RPMI7951 (cell line): ENCODE measurements at places on chromosomes 6 and 20.

GRCh38 chr6:134529921-134530320 is 212.0 kb upstream of the SGK1 start:
- peak; percentile 69 for DNase-seq

DNA sequence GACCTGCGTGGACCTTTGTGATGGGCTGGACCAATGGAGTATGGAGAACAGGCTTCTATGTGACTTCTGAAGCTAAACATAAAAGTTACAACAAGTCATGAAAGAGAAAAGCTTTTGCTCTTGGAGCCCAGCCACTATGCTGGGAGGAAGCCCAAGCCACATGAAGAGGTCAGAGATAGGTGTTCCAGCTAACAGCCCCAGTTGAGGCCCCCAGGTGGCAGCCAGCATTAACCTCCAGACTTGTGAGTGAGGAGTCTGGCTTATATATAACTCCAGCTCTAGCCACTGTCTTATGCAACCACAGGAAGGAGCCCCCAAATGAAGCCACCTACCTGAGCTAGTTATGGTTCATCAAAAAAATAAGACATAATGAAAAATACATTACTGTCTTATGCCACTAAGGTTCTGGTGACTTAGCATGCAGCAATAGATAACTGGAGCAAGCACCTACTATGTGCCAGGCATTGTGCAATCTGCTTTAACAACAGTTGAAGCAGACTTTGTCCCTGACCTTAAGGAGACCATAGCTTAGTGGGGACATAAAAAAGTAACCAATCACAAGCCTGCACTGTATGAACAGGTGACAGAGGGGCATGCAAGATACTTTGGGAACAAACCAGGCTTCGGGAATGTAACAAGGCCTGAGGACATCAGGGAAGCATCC is 599.6 kb downstream of the PTPRT start:
- no peak for DNase-seq

DNA sequence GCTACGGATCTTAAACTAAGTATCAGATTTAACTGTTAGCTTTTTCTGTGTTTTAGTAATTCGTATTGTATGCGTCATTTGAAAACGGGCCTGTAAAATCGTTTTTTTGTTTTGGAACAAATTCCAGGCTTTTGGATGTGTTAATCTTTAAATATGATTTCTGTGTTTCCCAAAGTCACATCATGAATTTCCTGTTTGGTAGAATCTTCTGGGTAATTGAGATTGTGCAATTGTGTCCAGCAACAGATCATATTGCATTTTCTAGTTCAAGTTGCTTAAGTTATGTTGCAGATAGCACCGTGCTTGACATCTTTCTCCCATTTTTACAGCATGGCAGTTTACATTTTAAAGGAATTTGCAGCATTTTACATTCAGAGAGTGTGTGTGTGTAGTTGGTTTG is 1.9 kb downstream of the MAPK14 start:
- peak; percentile 51 for DNase-seq

DNA sequence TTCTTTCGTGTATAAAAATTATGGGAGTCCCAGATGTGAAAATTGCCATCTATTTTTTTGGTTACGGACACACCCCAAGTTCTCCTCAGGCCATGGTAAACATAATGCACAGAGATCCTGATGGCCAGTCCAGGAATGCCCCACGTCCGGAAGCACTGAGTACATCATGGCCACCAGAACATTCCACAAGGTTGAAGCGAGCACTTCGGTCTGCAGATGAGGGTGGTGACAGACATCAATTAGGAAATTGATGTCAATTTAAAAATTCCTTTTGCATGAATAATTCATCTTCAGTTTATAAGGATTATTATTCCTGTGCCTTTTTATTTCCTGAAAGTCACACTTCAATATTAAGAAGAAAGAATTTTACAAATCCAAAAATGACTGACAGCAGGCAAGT is 13.2 kb upstream of the EXOC2 start:
- DNase-seq, result peak; percentile 50

DNA sequence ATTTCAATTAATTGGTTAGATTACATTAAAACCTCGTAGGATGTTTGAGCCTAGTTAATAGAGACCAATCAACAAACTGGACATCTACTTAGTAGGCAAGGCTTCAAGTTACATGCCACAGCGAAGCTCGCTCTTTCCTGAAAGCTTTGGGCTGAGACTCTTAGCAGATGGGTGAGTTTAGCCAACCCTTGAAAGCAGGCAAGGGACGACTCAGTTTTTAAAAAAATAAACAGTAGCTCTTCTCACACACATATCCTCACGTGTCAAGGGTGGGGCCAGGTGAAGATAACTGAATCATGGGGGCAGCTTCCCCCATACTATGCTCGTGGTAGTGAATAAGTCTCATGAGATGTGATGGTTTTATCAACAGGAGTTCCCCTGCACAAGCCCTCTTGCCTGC is 775 bp downstream of the MTFR2 start:
- DNase-seq, result peak; percentile 19

DNA sequence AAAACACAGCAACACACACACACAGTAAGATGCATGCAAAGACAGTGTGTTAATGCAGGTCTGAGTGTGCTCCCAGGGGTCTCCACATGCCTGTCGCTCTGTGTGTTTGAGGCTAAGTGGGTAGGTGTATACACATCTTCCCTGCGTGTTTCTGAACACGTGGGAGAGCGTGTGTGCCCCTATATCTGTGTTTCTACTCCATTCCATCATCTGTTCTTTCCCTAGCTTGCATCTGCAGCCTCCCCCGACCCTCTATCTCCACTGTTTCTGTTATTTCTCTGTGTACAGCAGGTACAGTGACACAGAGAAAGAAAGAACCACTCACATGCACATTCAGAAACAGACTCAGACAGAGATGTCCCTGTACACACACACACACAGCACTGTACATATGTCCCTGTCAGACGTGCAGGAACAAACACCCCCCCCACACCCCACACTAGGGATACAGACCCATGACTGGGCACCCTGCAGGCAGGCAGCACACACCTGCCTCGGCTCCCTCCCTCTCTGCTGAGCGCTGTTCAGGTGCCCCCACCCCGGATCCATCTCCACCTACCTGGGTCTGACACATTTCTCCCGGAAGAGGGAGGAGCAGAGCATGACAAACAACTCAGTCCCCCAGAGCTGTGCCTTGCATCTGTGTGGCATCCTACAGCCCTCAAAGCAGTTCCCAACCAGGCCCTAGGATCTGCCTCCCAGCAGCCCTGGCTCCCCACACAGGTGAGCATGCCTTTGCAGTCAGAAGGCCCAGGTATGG is 27.6 kb downstream of the KCNK15 start:
- DNase-seq, result no peak

GRCh38 chr6:152566103-152566875 is 70.9 kb downstream of the SYNE1 start:
- DNase-seq, result no peak

DNA sequence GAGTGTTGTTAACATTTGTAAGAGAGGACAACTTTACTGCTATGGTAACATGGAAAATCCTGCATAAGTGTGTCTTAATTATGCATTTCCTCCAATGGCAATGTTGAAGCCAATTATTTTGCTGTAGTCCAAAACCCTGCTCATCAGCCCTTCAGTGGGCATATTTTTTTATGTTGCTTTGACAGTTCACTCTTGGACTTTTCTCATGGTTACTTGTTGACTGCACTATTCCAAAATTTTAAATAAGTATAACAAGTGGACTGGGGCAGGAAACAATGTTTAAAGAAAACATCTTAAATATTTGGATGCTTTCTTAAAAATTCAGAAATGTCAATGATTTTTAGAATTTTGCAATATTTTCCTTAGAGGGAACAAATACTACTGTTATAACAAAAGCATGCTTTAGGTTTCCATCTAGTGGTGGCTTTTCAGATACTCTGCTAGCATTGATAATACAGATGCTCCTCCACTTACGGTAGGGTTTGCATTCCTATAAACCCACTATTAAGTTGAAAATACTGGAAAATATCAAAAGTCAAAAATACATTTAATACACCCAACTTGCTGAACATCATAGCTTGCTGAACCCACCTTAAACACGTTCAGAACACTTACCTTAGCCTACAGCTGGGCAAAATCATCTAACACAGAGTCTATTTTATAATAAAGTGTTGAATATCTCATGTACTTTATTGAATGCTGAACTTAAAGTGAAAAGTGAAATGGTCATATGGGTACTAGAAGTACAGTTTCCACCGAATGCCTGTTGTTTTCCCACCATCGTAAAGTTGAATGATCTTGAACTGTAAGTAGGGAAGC is 86.4 kb downstream of the ADGRG6 start:
- DNase-seq, result peak; percentile 49

DNA sequence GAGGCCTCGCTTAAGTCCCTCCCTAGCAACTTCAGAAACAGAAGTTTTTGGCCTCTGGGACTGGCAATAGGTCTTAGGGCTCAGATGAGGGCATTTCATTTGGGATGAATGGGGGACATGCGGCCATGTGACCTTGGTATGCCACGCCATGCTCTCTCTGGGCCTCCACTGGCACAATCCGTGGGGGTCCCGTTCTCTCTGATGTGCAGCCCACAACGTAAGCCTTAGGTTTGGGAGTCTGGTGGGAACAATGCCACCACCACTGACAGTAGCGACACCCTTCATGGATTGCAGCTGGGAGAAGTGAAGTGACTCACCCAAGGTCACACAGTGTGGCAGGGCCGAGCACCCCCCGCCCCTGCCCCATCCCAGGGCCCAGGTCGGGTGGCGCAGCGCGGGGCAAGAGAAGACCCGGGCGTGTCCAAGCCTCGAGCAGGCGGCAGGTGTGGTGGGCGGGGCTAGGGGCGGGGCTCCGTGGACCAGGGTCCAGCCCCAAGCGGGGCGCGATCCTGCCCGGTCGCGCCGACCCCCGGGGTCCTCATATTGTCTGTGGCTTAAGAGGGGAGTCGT is 864 bp upstream of the CEBPB start:
- DNase-seq, result no peak

DNA sequence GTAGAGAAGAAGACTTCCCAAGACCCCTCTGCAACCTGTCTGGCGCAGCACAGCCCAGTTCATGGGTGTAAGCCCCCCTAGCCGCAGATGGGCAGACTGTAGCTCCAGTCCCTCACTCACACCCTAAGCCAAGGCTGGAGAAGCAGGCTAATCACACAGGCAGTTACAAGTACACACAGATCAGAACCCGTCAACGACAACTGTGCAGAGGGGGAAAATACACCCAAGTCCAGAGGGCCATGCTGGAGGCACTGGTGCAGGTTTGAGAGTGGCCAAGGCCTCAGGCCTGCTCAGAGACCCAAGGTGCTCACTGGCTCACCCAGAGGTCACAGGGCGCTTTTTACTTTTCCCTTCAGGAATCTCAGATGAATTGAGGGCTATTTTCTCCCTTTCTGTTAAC is 106.1 kb downstream of the NOL4L start:
- no peak for DNase-seq

DNA sequence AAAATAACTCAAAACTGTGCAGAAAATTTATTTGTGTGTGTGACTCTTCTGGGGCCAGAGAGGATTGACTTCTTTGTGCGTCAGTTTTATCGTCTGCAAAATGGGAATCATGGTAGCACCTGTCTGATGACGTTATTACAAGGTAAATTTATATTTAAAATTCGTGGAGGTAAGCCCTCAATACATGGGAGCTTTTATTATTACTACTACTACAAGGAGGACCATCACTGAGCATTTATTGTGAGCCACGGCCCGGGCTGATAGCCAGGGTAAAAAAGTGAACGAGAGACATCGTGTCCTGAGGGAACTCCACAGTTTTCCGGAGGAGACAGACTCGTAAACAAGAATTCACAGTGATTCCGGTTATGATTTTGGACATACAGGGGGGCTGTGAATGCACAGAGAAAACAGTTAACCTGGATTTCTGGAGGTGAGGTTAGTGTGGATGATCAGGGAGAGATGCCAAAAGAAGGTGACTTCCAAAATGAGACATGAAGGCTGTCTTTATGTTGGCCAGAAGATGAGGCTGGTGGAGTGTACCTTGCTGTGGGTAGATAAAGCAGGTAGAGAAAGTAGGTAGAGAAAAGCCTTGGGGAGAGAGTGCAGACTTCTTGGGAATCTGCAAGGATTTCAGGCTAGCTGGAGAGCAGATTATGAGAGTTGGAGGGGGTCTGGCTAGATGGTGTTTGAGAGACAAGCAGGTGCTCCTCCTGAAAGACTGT is 10.6 kb upstream of the SERINC3 start:
- no peak for DNase-seq

- no peak for DNase-seq
Measured at GRCh38 chr20:13355411-13355810, 134.3 kb downstream of the ISM1 start.

- no peak for DNase-seq
Measured at GRCh38 chr6:34237316-34237721, 646 bp downstream of the HMGA1 start.

DNA sequence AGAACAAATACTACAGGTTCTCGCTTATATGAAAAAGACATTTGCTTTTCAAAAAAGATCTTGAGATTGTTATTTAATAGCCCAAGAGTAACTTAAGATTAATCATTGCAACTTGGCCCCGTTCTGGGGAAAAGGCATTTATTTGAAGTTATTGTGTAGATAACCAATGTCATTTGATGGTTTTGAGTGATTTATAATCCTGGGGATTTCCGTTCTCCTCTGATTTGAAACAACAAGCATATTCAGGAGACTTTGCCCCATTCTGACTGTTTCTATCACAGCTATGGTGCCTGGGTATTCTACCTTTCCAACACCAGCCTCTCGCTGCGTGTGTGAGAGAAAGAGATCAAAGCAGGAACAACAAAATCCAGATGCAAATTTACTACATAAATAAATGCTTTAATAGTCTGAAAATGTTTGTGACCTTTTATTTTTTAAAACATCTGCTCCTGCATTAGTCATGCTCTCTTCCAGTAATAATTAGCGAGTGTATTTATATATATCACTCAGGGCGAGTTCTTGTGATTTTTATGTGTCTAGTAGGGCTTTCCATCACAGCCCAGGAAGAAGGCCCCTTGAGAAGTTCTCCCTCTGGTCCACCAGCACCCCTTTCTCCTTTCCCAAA is 197.9 kb upstream of the FOXQ1 start:
- no peak for DNase-seq

- DNase-seq, result no peak
Measured at GRCh38 chr6:136798044-136798443, 5.8 kb upstream of the MAP3K5 start.

- DNase-seq, result no peak
Measured at GRCh38 chr6:115053169-115053860, 710.5 kb upstream of the HS3ST5 start.

DNA sequence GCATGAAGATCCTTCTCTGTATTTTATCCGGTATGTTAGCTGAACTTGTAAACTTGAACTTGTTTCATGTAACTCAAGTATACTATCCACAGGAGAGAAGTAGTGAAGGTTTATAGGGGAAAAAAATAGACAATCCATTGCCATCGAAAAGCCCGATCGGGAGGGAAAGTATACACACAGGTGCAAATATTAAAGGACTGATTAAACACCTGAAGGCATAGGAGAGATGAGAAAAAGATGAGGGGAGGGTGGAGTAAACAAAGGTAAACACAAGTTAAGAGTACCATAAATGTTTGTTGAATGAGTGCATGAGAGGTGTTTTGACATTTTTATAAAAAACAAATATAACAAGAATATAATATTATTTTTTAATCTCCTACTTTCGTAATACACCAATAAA is 64.3 kb upstream of the CITED2 start:
- no peak for DNase-seq
